ENCODE measurements at places on chromosomes 13 and 19.

DNA sequence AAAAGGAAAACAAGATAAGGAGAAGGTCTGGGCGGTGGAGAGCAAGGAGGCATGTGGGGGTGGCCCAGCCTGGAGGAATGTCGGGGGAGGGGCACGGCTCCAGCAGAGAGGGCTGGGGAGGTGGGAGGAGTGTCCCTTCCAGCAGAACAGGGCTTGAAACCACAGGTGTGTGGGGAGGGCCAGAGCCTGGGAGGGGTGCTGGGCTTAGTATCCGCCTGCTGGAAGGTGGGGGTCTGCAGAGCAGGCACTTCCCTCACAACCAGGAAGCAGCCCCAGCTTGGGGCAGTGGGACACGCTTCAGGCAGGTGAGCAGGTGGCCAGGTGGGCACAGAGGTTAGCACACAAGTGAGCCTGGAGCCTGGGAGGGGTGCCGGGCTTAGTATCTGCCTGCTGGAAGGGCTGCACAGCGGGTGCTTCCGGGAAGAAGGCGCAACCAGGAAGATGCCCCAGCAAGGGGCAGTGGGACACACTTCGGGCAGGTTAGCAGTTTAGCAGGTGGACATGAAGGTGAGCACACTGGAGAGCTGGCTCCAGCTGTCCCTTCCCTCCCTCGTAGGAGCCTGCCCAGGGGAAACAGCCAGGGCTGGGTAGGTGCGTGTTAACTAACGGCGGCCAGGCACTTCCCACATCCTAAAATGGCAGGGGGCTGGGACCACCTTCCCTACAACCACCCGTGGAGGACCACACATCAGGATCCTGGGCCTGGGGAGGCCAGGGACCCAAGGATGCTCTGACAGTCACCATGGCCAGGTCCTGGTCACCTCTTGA is 3.0 kb downstream of the GAS6 start:
- no peak for DNase-seq

DNA sequence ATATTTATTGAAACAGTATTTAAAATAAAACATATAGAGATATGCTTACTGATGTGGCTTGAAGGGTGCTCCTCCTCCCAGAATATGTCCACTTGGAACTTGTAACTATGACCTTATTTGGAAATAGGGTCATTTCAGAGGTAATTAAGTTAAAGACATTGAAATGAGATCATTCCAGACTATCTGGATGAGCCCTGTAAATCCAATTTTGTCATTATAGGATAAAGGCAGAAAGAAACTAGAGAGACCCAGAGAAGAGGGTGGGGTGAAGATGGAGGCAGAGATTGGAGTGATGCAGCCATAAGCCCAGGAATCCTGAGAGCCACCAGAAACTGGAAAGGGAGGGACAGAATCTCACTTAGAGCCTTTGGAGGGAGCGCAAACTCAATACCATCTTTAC is 243.2 kb downstream of the OXGR1 start:
- DNase-seq: no peak

GRCh38 chr13:94140511-94140910 is 339.0 kb downstream of the DCT start:
- no peak for DNase-seq

- no peak for DNase-seq
These were observed 869.0 kb upstream of the PRR20A start for GRCh38 chr13:56271686-56272085.

DNA sequence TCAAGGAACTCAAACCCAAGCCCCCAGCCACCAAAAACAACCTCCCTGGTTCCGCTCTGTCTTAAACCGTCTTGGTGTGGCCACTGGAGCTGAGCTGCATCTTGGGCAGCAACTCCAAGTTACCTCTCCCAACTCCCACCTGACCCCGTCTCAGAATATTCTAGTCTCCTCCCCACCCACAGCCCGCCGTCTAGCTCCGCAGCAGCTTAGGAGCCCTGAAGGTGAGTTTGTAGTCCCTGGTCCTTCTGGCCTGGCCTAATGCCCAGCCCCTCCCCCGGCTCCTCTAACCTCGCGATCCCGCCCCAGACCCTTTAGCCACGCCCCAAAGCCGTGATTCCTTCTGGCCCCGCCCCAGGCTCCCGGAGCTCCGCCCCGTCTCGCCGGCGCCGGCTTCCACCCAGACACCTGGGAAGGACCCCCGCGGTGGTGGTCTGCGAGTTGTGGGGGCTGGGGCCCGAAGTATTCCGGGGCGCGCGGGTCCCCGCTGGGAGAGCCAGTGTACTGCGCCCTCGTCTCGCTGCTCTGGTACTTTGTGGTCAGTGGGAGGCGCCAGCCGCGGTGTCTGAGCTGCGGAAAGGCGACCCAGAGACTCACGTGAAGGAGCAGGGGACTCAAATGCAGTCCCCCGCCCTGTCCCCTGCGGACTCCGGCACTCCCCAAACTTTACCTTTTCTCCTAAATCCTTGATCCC is 2.5 kb upstream of the LHB start:
- DNase-seq: peak; percentile 48

GRCh38 chr13:98228661-98229341 is 51.7 kb upstream of the RNF113B start:
- no peak for DNase-seq

All from head of caudate nucleus (tissue), 42 donors.